CD4-positive, alpha-beta T cell treated with Interleukin-4 for 1 hour (primary cell): ENCODE measurements at places on chromosomes 2 and 18.

DNA sequence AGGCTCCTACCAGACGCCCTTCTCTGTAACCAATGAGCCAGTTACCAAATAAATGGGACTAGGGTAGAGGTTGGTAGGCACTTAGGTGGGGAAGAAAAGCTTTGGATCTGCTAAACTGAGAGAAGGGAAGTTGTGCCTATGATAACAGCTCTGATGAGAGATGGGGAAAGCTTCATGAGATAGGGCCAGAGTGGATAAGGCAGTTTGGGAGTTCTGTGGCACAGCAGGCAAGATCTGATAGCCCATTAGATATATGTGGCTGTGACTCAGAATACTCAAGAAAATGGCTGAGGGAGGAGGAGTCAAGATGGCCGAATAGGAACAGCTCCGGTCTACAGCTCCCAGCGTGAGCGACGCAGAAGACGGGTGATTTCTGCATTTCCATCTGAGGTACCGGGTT is 99.8 kb downstream of the PDE11A start:
- DNase-seq, result no peak

DNA sequence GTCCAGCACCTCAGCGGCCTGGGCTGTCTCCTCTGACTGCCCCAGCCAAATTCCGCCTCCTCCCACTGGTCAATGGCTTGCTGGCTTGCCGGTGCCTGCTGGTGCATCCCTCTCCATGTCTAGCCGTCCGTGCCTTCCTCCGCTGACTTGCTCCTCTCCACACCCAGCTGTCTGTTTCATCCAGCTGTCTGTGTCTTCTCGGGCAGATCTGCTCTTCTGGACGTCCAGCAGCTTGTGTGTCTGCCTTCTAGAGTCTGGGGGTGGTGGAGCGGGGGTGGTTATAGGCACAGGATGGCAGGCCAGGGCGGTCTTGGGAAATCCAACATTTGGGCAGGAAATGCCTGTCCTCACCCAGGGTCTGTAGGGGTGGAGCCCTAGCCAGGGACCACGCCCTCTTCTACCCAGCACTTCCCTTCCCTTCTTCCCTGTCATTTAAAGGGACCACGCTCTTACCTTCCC is 369.2 kb downstream of the GALNT13 start:
- DNase-seq, result no peak

GRCh38 chr18:56172527-56172926 is 465.9 kb downstream of the TXNL1 start:
- no peak for DNase-seq

- no peak for DNase-seq
These were observed 275.1 kb downstream of the AGPS start for GRCh38 chr2:177667626-177668025.

DNA sequence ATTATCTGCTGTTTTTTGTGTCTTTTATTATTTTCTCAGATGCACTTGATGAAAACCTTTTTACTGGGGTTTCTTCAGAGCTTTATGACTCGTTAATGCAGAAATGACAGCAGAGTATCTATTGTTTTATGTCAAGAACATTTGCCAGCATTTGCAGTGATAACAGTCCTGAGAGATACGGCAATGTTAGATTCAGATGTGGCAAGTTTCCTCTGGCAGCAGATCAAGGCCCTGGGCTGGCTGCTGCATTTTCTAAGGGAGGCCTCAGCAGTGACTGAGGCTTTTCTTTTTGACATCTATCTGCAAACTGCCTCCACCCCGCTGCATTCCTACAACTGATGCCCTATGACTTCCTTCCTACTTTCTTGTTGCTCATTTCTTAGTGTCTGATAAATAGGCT is 40.2 kb downstream of the EFEMP1 start:
- DNase-seq, result no peak

DNA sequence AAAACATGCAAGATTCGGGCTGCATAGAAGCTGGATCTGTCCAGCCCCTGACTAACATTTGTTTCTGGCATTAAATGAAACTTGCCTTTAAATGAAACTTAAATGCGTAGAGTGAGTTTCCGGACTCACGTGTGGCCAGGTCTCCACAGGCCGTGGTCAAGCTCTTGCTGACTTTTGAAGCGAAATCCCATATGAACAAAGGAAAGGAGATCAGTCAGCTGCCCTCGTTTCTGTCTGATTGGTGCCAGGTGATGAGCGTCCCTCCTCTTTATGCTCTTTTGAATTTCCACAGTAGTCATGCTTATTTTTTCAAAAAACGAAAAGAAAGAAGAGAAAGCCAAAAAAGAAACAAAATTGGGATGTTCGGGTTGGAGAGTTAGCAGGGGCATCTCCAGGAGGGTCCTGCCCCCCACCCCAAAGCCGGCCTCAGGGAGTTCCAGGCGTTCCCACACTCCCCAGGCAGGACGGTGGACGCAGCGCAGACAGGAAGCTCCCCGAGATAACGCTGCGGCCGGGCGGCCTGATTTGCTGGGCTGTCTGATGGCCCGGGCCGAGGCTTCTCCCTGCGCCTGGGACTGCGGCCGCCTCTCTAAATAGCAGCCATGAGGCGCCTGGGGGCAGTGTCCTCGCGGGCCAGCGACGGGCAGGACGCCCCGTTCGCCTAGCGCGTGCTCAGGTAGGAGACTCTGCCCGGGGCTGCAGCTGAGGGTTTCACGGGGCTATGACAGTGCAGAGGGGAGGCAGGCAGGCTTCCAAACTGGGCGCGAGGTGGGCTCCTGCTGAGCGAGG is at the start of gene COLEC11:
Gene COLEC11 (plus strand): TSS at position 620 of the 789 bp plus-strand sequence. CDS start 9,229 bp downstream, outside the sequence.
- DNase-seq, result no peak

GRCh38 chr2:134408791-134409190 is 154.9 kb downstream of the MGAT5 start:
- no peak for DNase-seq

- DNase-seq, result no peak
These were observed 293.0 kb upstream of the SPHKAP start for GRCh38 chr2:228474466-228474865.

GRCh38 chr2:39954346-39954745 is 175.3 kb upstream of the THUMPD2 start:
- DNase-seq, result no peak
